ENCODE measurements at places on chromosomes 2 and 18.

DNA sequence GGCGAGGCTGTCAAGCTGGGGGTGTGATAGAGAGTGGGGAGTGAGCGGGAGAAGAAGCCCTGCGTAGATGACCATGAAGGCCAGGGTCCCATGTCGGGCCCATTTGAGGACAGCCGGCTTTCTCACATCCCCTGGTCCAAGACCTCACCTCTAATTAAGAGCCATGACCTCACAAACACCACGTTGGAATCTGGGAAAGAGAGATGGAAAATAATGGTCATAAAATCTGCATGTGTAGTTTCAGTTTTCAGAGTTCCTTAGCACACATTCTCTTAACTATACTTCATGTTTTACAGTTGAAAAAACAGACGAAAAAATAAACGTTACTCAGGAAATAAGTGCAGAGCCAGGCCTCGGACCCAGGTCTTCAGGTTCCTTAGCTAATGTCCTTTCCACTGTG lies 244.8 kb upstream of the SIX2 start:
- DNase-seq = no peak

- DNase-seq = no peak
These were observed 335.5 kb upstream of the NT5C1B start for GRCh38 chr2:18924886-18925285.

DNA sequence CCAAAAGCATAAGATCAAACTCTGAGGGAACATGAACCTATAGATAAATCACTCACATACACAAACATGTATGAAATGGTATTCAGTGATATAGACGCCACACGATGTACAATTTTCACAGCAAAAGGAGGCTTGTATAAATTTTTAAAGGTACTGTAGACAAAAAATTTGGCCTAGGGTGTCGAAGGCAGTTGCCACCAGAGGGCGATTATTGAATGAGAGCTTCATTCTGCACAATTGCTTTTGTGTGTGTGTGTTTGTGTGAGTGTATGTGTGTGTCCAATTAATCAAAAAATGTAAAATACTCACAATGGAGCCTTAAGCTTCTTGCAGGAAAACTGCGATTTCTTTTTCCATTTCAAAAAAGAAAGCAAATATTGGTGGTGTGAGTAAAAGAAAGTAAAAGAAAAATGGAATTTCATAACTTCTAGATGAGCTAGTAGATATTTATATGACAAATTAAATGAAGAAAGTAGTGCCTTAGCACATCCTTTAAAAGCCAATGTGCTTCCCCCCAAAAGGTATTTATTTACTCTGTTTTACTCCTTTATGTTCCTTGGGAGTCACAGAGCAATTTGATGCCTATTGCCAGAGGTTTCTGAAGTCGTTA lies 800.1 kb downstream of the SATB2 start:
- DNase-seq = no peak

GRCh38 chr2:98436734-98437133 lies 7.9 kb upstream of the INPP4A start:
- no peak for DNase-seq

DNA sequence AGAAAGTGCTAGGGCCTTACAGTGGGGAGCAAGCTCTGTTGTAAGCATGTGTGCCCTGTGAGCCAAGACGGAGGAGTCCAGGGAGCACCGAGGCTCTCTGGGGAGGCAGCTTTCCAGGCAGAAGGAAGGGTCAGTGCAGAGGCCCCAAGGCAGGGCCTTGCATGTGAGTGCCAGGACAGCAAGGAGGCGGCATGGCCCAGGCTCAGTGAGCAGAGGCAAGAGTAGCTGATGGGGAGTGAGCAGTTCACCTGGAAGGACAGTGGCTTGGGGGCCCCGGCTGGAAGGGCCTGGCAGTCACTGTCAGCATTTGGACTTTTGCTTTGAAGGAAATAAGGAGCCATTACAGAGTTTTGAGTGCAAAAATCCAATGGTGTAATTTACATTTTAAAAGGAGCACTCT lies 223.8 kb upstream of the RAB12 start:
- no peak for DNase-seq

- no peak for DNase-seq
These were observed 862.6 kb downstream of the BCL11A start for GRCh38 chr2:59690849-59691248.

GRCh38 chr18:8781671-8782070 lies 76.3 kb downstream of the MTCL1 start:
- DNase-seq = no peak

- no peak for DNase-seq
These were observed 92.7 kb upstream of the PARD3B start for GRCh38 chr2:204452464-204453023.

DNA sequence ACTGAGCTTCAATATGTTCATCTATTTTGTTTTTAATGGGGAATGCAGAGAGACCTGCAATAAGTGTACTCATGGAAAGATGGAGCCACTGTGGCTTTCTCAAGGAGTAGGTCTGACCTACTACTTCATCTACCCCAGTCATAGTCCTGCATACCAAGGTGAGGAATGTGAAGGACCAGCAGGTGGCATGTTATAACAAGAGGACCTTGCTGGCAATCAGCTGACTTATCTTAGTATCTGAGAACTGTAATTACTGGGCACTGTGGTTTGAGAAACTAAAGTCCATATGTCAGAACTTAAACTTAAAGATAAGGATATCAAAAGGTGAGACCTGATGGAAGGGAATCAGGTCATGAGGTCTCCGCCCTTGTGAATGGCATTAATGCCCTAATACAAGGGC lies 1104.2 kb downstream of the BCL11A start:
- no peak for DNase-seq

DNA sequence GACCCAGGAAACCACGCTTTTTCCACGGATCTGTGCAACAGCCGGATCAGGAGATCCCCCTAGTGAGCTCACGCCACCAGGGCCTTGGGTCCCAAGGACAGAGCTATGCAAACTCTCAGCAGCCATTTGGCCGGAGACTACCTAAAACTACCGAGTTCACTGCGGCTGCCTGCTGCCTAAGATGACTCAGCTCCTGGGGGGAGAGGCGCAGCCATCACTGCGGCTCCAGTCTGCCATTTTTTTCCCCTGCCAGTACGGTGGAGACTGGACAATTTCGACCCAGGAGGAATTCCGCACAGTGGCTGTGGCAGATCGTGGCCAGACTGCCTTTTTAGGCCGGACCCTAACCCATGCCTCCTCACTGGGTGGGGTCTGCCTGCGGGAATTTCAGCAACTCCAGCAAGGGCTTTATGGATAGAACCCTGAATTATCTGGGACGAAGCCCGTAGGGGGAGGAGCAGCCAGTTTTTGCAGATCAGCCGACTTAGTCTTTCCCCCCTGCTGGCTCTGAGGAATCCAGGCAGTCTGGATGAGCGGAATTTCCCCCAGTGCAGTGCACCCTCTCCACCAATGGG lies 424.9 kb upstream of the UBE2E3 start:
- DNase-seq = no peak

- no peak for DNase-seq
These were observed 131.8 kb downstream of the NEDD4L start for GRCh38 chr18:58175786-58176176.

GRCh38 chr2:226740039-226740648 lies 59.5 kb downstream of the IRS1 start:
- DNase-seq = no peak

GRCh38 chr2:224722770-224723169 lies 6.6 kb upstream of the CCDC195 start:
- no peak for DNase-seq

GRCh38 chr2:74441170-74441689 lies 507 bp downstream of the RTKN start:
- no peak for DNase-seq

DNA sequence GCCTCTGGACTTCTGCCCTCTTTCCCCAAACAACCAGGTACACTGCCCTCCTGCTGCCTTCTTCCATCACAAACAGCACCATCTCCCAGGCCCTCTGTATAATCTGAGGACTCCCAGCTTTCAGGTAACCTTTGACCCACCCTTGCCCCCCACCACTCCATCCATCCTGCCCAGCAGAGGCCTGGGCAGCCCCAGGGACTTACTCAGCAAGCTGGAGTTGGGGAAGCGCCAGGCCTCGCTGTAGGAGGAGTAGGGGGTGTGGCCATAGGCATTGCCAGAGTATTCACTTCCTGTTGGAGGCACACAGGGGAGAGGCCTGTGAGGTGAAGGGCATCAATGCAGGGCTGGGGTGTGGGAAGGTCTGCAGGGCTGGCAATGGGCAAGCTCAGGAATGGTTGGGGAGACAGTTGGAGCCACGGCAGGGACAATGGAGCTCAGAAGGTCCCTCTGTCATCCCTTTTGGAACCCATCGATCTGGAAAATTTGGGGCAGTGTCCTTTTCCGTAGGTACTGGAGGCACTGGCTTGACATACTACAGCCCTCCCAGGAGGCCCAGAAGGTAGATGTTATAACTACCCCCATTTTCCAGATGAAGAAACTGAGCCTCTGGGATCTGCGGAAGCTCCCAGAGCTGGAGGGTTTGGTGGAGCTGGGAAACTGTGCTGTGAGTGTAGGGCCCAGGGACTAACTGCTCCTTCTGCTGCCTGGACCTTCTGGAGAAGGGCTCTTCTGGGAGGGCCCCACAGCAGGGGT lies 46.3 kb downstream of the PSD4 start:
- DNase-seq = peak; percentile 86

GRCh38 chr18:616380-616995 lies 19.7 kb downstream of the CLUL1 start:
- DNase-seq = no peak

GRCh38 chr18:48030616-48031480 lies 100.4 kb upstream of the SMAD2 start:
- peak; percentile 45 for DNase-seq
